ENCODE measurements at places on chromosomes 1 and 21.

DNA sequence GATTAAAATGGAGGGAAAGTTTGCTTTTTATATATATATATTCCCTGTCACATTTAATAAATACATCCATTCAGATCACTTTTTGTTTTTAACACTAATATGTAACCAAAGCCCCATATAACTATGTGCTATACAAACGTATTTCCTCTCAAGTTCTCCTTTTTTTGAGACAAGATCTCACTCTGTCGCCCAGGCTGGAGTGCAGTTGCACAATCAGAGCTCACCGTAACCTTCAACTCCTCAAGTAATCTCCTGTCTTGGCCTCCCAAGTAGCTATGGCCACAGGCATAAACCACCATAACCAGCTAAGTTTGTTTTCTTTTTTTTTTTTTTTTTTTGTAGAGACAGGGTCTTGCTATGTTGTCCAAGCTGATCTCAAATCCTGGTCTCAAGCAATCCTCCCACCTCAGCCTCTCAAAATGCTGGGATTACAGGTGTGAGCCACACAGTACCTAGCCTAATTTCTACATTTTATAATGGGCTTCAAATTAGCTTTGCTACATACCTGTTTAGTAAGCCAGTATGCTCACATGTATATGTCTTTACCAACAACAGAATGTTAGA, 120.0 kb downstream of the TGFBR3 start:
- DNase-seq, result no peak

- no peak for DNase-seq
Measured at GRCh38 chr21:36120304-36120888, 14.5 kb upstream of the CBR3 start.

GRCh38 chr1:235697508-235697907, 47.9 kb upstream of the GNG4 start:
- no peak for DNase-seq

- DNase-seq, result no peak
Measured at GRCh38 chr1:198483645-198484044, 56.8 kb downstream of the ATP6V1G3 start.

DNA sequence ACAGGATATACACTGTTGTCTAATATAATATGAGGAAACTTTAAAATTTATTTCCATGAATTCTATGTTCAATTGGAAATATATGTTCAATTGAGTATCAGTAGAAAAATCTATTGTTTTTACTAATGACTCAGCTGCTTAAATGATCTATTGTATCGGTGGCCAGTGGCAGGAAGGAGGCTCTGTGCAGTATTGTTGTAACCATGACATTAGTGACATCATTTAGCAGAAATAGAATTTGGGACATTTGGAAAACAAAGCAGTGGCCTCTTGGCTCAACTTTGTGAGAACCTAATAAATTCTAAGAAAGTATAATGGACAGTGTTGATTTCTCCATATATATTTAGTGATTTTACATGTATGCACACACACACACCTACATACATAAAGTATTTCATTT, 257.4 kb downstream of the PDE4B start:
- DNase-seq, result no peak

GRCh38 chr1:119959268-119960220, 63.2 kb upstream of the ADAM30 start:
- DNase-seq, result no peak

DNA sequence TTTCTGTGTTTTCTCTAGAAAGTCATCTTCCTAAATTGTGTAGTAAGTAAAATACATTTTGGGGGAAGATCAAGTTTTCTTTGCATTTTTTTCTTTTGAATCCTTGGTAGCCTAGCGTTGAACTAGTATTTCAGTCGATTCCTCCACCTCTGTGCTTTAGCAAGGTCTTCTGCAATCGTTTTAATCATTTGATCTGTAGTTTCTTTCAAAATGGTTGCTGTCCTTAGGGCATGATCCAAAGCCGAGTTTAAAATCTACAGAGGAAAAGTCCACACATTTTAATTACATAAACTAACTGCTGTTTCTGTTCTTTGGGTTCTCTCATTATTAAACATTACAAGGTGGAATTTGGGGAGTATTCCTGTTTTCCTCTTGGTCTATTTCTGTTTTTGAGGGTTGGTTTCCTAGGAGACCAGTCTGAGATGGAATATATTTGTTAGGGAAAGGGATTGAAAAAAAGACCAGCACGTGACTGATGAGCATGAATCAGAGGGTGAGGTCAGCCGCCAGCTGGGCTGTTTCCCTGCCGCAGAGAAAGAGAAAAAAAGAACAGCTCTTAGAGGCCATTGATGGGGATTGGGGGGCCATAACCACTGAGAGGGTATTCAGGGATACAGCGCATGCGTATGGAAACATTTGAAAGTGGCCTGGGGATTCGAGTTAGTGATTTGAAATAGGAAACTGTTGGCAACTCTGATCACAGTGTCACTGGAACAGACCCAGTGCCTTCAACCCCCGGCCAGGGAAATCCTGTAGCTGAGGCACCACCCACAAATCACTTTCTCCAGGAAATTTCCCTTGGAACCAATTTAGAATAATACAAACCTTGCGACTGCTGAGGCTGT, 40.6 kb downstream of the AKNAD1 start:
- no peak for DNase-seq

DNA sequence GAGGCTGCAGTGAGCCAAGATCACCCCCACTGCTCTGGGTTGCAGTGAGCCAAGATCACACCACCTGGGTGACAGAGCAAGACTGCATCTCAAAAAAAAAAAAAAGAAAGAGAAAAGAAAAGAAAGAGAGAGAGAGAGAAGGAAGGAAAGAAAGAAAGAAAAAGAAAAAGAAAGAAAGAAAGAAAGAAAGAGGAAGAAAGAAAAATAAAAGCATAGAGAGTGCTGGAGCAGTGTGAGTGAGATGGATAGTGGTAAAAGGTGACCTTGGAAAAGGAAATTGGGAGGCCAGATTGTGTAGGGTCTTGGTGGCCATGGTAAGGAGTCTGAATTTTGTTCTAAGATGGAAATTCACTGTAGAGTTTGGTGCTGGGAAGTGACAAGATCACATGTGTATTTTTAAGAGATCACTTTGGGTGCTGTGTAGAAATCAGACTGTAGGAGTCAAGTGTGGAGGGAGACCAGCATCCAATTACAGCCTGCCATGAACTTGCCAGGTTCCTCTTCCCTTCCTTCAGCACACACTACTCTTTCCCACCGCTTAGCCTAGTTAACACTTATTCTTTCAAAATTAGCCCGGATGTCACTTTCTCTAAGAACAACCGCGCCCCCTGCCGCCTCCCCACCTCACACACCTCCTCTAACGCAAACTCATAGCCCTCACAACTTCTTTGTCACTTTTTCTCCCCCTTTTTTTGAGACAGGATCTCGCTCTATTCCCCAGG, 17.9 kb downstream of the MTX1 start:
- peak; percentile 84 for DNase-seq

- DNase-seq, result no peak
Measured at GRCh38 chr1:15610167-15610566, 7.1 kb upstream of the DDI2 start.

GRCh38 chr1:107900090-107900945, 64.7 kb downstream of the VAV3 start:
- no peak for DNase-seq

- DNase-seq, result no peak
Measured at GRCh38 chr1:174397261-174397660, 50.5 kb upstream of the GPR52 start.

DNA sequence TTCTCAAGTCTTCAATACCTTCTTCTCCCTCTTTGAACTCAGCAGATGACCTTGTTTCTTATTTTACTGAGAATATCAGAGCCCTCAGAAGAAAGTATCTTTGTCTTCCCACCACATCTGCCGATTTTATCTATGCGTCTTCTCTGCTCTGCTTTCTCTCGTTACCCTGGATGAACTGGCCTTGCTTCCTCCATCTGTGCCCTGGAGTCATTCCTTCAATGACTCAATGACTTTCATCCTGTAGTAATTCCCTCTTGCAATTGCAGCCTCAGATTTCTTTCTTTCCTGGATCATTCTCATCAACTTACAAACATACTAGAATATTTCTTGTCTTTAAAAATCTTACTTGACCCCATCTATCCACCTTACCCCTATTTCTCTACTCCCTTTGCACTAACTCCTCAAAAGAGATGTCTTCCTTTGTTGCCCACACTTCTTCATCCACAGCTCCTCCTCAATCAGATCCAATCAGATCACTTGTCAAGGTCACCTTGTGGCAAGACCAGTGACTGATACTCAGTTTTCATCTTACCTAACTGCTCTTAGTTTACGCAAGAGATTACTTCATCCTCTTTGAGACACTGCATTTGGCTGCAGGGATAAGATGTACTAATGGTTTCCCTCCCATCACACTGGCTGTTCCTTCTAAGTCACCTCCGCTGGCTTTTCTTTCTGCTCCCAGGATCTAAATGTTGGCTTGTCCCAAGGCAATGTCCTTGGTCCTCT, 8.2 kb upstream of the TGFBR3 start:
- no peak for DNase-seq

DNA sequence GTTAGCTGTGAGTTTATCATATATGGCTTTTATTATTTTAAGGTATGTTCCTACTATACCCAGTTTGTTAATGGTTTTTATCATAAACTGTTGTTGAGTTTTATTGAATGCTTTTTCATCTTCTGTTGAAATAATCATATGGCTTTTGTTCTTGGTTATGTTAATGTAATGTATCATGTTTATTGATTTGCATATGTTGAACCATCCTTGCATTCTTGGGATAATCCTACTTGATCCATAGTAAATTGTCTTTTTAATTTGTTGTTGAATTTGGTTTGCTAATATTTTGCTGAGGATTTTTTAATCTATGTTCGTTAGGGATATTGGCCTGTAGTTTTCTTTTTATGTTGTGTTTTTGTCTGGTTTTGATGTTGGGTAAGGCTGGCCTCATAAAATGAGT, 185.6 kb downstream of the PAPPA2 start:
- no peak for DNase-seq

GRCh38 chr21:42537106-42537742, 23.6 kb downstream of the SLC37A1 start:
- DNase-seq, result peak; percentile 12

DNA sequence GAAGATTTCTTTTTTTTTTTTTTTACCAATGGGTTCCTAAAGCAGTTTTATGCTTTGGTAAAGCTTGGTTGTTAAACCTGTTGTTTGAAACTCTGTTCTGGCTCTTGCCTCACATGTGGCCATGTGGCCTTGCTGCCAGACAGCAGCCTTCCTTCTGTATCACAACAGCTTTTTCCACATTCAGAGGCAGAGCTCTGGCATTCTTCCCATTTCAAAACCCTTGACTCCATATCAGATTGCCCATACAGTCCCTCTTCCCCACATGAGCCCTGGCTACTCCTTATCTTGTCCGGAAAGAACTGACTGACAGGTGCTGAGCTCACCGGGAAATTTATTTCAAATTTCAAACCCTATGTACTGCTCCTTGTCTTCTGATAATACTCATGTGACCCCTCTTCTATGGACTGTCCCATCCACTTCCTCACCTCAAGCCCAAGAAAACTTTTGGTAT, 38.5 kb upstream of the LAX1 start:
- no peak for DNase-seq

DNA sequence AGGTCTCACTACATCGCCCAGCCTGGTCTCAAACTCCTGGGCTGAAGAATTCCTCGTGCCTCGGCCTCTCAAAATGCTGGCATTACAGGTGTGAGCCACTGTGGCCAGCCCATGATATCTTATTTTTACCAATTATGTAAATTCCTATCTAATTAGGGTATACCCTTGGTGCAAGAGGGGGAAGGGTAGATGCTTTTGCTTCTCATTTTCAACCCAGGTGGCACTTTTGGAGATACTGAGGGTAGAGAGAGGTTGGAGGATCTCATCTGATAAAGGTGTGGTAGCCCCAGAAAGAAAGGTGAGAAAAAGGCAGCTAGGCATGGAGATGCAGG, 17.4 kb downstream of the ENSA start:
- DNase-seq, result no peak

- DNase-seq, result no peak
Measured at GRCh38 chr1:232611834-232612233, 18.1 kb downstream of the SIPA1L2 start.

DNA sequence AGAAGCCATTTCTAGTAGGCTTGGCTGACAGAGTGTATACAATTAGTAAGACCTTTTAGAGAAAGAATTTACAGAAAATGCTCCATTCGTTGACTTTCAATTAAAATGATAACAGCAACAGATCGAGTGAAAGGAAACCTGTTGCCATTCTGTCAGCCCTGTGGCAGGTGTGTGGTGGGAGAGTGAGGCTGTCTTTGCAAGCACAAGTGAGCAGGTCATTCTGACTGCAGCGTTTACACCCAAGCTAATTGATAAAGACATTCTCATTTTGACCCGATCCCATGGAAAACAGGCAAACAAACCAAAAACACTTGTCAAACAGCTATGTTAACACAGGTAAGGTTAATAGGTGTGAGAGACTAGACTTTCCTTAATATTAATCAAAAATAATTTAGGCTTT, 257.3 kb downstream of the PTBP2 start:
- no peak for DNase-seq

DNA sequence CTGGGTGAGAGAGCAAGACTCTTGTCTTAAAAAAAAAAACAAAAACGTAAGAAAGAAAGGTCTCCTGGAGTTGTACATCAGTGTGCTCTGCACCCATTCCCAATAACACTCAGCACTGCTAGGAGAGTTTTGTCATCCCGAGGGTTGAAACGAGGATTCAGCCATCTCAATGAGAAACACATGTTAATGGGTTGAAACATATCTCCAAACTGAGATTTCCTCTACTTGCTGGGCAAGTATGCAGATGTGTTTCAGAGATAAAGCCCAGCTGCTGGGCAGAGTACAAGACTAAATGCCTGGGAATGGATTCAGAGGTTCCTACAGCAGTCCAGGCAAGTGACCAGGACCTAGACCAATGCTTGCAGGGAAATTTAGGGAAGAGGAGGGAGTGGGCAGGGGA, 2.6 kb upstream of the MFN2 start:
- no peak for DNase-seq

DNA sequence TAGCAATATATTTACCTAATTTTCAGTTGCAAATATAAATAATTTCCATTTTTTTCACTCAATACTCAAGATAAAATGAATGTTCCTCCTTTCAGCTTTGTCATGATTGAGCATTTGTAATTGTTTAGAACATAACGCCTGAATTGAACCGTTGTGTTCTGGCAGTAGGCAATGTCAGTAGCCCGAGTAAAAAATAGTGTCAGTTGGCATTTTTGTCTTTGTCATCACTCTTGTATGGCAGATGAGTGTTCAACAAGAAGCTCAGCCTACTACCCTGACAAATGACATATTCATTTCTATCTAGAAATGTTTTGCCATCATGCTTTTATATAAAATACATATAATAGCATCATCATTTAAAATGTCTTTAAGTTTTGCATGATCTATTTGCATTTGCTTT, 691.4 kb upstream of the NCAM2 start:
- DNase-seq, result no peak

Measured in CD4-positive, alpha-beta T cell treated with Interferon gamma for 1 hour (primary cell).